ENCODE measurements at places on chromosomes 7 and 10.

DNA sequence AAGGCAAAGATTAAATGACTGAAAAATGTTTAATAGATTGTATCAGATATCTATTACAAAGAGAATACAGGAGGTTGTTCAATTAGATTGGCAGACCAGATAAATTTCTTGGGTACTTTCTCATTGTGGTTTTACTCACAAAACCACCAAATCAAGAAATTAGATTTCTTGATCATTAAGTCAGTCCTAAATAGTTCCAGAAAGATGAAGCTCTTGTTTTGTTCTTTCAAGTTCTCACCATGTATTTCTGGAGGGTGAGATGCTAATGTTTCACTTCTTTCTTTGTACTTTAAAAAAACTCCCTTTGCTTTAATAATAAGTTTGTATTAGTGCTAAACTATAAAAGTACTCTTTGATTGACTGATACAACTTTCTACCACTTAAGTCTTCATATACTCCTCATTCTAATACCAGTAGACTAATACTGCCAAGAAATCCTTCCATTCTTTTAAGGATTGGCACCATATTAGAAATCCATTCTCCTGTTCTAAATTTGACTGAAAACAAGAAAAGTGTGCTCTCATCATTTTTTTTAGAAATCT, 69.4 kb downstream of the RNF133 start:
- DNase-seq = no peak

DNA sequence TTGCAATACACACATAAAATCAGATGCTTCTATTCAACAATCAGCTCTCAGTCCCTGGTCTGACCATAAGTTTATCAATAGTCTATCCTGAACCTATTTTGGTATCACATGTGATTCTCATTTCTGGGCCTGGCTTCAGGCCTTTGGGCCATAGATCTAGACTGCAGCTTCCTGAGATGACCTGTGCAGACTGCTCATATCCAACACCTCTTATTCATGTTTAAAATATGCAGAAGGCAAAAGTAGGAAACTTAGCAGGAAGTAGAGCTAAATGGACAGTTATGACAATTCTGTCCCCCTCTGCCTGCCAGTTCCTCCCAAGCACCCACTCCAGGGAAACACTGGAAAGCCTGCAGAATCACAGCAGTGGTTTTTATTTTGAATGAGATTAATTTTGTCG, 53.3 kb downstream of the C7orf25 start:
- DNase-seq = no peak

DNA sequence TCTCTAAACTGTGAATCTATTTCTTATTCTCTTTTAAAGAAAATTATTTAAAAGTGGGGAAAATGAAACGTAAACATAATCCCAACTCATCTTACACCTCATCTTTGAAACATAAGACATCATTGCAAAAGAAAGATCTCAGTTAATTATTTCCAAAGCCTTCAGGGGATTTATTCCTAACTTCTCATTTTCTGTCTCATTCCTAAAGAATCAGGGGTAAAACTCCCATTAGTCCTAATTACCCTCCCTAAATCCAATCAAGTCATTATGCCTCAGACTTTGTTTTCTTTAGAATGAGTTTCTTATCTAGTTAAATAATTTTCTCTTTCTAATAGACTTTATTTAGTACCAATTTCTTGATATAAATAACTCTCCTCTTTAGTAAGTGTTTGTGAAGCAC, 39.7 kb upstream of the JCAD start:
- DNase-seq = no peak

GRCh38 chr10:95755511-95756004, 405 bp upstream of the ENTPD1 start:
- DNase-seq = no peak

GRCh38 chr10:96700374-96701099, 19.8 kb downstream of the PIK3AP1 start:
- DNase-seq = no peak

DNA sequence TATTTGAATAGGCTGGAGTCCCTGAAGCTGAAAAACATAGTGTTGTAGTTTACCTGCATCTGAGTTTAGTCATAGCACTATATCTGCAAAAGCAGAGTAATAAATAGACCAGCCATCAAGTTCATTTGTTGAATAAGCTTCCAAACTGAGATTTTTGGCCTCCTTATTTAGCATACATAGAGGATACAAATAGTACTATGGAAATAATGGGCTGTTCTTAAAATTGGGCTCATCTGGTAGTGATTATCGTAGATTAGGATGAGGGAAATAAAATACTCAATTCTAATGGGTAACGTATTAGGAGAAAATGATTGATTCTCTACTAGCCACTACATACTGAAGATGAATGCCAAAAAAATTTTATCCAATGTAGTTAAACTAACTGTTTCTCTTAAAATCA, 41.4 kb upstream of the TMEM196 start:
- no peak for DNase-seq

GRCh38 chr10:45581582-45582385, 90.8 kb downstream of the ZFAND4 start:
- DNase-seq = no peak

GRCh38 chr7:94556028-94556427, 46.4 kb downstream of the CASD1 start:
- DNase-seq = no peak

- DNase-seq = no peak
Observed at GRCh38 chr7:36280840-36281812, 108.5 kb upstream of the ANLN start.

DNA sequence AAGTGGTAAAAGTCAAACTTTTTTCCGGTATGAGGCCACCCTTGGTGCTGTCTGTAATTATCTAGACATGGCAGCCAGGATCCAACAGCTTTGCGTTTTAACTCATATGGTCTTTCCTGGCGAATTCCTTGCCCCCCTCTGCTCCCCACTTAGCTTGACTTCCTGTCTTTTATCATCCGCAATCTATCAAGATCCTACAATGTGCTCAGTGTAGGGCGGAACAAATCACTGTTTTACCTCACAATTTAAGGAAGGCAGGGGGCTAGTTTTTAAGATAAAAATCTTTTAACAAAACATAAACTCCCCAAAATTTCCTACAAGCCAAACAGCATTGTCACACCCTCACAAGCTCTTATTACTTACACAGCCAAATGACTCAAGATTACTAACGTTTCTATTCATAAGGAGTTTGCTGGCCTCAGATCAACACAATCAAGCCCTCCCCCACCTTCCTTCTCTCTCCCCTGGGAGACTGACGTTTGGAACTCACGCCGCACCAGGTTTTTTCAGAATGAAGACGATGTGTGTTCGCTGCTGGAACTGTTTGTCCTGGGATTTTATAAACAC, 1.3 kb upstream of the CDK14 start:
- no peak for DNase-seq

GRCh38 chr7:27143950-27144780, 684 bp upstream of the HOXA5 start:
- no peak for DNase-seq

- DNase-seq = no peak
Observed at GRCh38 chr10:12924911-12925310, 76.6 kb downstream of the CCDC3 start.

DNA sequence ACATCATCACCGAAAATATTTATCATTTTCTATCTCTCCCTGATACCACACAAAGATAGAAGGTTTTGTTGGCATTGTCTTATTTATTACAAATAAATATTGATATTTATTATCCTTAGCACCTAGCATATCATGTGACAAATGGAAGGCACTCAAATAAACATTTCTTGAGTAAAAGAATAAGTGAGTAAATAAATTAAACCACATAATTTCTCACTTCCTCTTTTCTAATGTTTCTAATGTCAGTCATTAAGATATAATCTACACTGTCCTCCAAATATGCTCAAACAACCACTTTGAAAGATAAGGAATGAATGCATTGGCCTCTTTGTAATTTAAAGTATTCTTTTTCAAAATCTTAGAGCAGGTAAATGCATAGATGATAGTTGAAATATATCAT, 1027.8 kb upstream of the LRRTM3 start:
- no peak for DNase-seq

DNA sequence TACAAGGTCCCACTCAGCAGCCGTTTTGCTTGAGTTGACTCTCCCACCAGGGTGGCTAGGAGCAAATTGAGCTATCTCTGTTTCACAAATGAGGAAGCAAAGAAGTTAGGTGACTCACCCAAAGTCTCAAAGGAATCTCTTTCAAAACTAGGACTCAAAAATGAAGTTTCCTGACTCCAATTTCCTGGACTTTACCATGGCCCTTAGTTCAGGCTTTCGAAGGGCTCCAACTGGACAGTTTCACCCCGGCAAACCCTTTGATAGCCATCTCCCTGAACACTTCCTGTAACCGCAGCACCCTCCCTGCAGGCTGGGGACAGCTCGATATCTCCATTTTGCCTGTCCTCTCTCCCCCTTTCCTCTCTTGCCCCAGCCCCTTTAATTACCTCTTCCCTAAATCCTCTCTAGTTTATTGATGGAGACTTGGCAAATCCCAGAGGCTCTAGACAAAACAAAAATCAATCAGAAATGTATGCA, 4.7 kb upstream of the AFAP1L2 start:
- DNase-seq = no peak

GRCh38 chr10:108639010-108639409, 1284.3 kb downstream of the XPNPEP1 start:
- no peak for DNase-seq

DNA sequence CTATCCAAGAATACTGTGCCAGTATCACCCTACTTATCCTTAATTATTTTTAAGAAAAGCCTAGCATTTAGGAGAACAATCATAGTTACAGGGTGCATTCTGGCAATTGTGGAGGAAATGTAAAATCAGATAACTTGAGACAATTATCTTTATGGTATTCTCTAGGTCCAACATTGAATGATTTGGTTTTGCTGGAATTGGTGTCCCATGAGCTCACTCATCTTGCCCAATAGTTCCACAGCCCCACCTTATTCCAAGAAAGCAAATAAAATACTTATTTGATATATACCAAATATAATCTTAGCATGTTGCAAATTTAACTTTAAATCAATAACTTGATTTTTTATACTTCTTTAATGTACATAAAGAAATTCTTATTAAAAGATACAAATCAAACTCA, 65.3 kb downstream of the DGKB start:
- no peak for DNase-seq
